ENCODE measurements at places on chromosomes 5 and 9. TPM values are rescaled to one million over a fixed set of nuclear protein-coding genes. Genes with fewer than 3 reads are reported as not detected.

GRCh38 chr5:165504674-165505073 is 1999.3 kb downstream of the MAT2B start:
- H3K36me3 ChIP-seq: no peaks in the 10 kb centered on the region
- DNase-seq: no peak
- no peaks in the 10 kb centered on the region for H3K27me3 ChIP-seq
- H3K4me3 ChIP-seq: no peak overlapping the region
- H3K4me1 ChIP-seq: no peaks in the 10 kb centered on the region

Gene PPP3R2
- total RNA-seq: not detected

Gene ITK
- not detected for total RNA-seq

DNA sequence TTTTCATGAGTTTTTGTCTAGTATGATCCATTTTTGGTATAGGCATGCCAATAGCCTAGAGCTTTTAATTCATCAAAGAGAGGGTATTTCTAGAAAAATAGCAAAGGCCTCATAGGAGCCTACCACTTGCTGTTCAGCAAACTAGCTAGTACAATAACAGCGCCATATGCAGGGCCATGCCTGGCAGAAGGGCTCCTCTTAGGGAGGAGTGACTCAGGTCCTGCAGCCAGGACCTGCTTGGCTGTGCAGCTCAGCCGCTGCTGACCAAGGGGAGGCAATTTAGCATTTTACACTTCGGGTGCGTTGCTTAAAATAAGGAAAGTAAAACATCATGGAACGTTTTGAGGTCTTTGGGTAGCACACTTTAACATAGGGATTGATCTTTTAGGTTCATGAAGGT is 100.6 kb downstream of the TRIO start:
- peaks cover 16% of the 10 kb centered on the region for H3K4me1 ChIP-seq
- no peak overlapping the region for H3K4me3 ChIP-seq
- no peak for DNase-seq
- H3K36me3 ChIP-seq: no peaks in the 10 kb centered on the region

DNA sequence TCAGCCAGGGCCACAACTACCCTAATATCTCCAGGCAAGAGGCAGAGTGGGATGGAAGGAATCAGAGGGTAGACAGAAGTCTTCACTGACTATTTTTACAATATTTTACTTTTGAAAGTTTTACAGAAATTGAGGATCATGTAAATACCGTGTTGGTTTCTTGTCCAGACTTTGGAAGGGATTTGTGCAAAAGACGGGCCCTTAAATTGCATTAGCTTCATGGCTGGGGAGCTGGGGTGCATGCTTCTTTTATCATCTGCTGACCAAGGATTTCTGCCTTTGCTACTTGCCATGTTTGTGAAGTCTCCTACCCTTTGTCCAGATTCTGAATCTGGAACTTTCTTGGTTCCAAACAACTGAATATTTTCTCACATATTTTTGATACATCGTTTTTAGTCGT is 107.7 kb upstream of the GRIN3A start:
- H3K27me3 ChIP-seq: no peaks in the 10 kb centered on the region
- no peak overlapping the region for H3K4me3 ChIP-seq
- no peak for DNase-seq

GRCh38 chr9:127283917-127284497 is 19.4 kb downstream of the GARNL3 start:
- no peak overlapping the region for H3K27ac ChIP-seq
- H3K4me1 ChIP-seq: peaks cover 4% of the 10 kb centered on the region
- H3K4me3 ChIP-seq: no peak overlapping the region
- no peaks in the 10 kb centered on the region for H3K36me3 ChIP-seq
- no peak for DNase-seq

Gene PCDHB9
- 1.6 TPM for total RNA-seq

DNA sequence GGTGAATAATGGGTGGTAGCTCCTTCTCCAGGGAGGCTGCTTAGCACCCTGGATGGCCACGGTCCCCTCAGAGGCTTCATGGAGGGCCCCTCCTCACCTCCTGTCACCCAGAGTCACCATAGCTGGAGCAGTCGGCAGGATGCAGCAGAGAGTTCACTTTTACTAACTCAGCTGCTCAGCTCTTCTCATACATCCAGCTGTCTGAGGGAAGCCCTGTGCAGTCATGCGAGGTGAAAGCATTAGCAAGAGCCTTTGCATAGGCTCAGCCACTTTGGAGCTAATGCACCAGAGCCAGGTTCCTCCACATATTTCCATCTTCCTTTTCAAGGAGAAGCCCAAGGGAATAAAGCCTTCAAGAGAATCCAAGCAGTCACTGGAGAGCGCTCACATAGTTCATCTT is 499.2 kb downstream of the BNC2 start:
- H3K27ac ChIP-seq: no peak overlapping the region
- no peaks in the 10 kb centered on the region for H3K36me3 ChIP-seq
- no peaks in the 10 kb centered on the region for H3K4me1 ChIP-seq
- no peaks in the 10 kb centered on the region for H3K27me3 ChIP-seq

DNA sequence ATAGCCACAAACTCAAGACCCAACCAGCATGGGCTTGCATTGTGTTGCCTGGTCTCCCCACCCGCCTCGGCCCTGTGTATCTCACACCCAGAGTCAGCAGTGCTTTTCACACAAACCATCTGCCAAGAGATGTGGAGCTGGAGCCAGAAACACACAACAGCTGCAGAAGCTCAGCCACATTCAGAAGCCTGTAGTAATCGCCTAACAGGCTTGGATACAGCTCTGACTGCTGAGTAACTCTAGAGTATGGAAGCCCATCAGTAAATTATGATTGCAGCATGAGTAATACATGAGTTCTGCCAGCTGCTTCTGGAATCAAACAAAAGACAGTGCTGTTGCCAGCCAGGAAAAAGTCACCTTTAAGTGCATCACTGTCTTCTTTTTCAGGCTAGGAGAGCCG is 16.0 kb downstream of the TEK start:
- no peak overlapping the region for H3K4me3 ChIP-seq
- no peak overlapping the region for H3K27ac ChIP-seq
- H3K36me3 ChIP-seq: no peaks in the 10 kb centered on the region
- 0 out of 2 replicates have a peak, but pooled peaks cover 3% of the 10 kb centered on the region for H3K4me1 ChIP-seq
- H3K27me3 ChIP-seq: no peaks in the 10 kb centered on the region

Gene HAVCR2
- total RNA-seq: 0.11 TPM

Gene PCDHGA7
- total RNA-seq: 0.73 TPM

Gene GAS1
- total RNA-seq: 5.7 TPM

DNA sequence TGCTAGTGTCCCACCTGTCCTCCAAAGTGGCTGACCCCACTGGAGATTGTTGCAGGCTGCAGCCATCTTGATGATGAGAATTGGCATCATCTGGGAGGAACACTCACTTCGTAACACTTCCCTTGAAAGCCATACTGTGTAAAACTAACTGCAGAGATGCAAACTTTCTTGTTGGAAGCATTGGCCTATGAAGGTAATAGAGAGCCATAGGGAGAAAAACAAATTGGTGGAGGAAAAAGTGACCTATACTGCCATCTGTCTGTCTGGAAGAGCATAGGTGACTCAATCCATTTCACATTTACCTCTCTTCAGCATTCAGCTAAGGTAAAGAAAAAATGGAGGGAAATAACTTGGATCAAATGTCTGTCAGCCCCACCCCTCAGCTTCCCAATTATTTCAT is 473.4 kb downstream of the NTRK2 start:
- DNase-seq: no peak
- no peaks in the 10 kb centered on the region for H3K27me3 ChIP-seq
- H3K27ac ChIP-seq: no peak overlapping the region
- no peaks in the 10 kb centered on the region for H3K36me3 ChIP-seq
- peaks cover 6% of the 10 kb centered on the region for H3K4me1 ChIP-seq
- no peak overlapping the region for H3K4me3 ChIP-seq

DNA sequence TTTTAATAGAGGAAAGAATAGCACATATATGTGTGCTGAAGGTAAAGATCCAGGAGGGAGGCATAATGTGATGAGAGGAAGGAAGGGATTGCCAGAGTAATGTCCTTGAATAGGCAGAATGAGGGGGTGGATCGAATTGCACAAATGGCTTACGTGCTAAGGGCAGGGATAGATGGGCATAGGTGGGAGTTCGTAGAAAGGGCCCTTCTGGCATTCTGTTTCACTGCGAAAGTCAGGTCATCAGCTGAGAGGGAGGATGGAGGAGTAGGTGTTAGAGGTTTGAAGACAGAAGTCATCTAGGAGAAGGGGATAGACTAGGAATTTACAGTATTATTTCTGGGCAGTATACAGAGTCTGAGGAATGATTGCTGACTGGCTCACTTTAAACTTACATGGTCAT is 32.1 kb downstream of the CNOT6 start:
- H3K4me1 ChIP-seq: peaks cover 18% of the 10 kb centered on the region
- H3K4me3 ChIP-seq: no peak overlapping the region
- H3K27me3 ChIP-seq: no peaks in the 10 kb centered on the region
- H3K36me3 ChIP-seq: peaks cover 3% of the 10 kb centered on the region

GRCh38 chr5:65832603-65833228 is 93.7 kb upstream of the ERBIN start:
- H3K27ac ChIP-seq: no peak overlapping the region
- H3K36me3 ChIP-seq: no peaks in the 10 kb centered on the region
- peaks cover 2% of the 10 kb centered on the region for H3K4me1 ChIP-seq
- DNase-seq: no peak
- H3K27me3 ChIP-seq: no peaks in the 10 kb centered on the region

Gene PFDN1
- 52.6 TPM for total RNA-seq

- peak; percentile 38 for DNase-seq
- no peak overlapping the region for H3K4me3 ChIP-seq
- H3K27me3 ChIP-seq: no peaks in the 10 kb centered on the region
Observed at GRCh38 chr5:81165493-81166119, 67.5 kb upstream of the CKMT2 start.

DNA sequence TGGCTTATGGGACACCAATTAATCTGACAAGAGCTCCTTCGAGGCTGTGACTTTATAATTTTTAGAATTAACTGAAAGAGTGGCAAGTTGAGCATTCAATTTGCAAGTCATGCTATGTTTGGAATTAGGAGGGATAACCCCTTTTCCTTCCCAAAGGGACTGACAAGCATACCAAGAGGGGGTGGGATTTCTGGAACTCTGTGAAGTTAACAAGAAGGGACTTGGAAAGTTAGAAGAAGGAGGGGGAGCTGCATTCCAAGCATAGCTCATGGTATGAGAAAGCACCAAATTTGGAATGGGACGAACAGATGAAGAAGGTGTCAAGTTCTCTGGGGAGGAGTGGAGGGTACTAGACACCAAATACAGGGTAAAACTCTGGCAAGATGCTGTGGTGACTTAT is 8.9 kb upstream of the PALM2AKAP2 start:
- no peaks in the 10 kb centered on the region for H3K36me3 ChIP-seq
- no peak overlapping the region for H3K27ac ChIP-seq
- no peaks in the 10 kb centered on the region for H3K27me3 ChIP-seq
- DNase-seq: peak; percentile 63
- H3K4me1 ChIP-seq: peaks cover 7% of the 10 kb centered on the region

- no peak for DNase-seq
- H3K27ac ChIP-seq: no peak overlapping the region
- H3K4me3 ChIP-seq: no peak overlapping the region
- no peaks in the 10 kb centered on the region for H3K4me1 ChIP-seq
- H3K36me3 ChIP-seq: no peaks in the 10 kb centered on the region
Observed at GRCh38 chr5:172816925-172817562, 17.0 kb upstream of the ERGIC1 start.

Gene HRCT1
- not detected for total RNA-seq

DNA sequence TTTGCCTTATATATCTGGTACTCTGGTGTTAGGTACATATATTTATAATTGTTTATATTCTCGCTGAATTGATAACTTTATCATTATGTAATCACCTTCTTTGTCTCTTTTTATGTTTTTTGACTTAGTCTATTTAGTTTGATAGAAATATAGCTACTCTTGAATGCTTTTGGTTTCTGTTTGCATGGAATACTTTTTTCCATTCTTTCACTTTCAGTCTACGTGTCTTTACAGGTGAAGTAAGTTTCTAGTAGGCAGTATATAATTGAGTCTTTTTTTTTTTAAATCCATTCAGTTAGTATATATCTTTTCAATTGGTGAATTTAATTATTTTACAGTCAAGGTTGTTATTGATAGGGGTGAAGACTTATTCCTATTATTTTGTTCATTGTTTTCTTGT is 131.7 kb downstream of the PSAT1 start:
- DNase-seq: no peak
- no peak overlapping the region for H3K27ac ChIP-seq
- H3K27me3 ChIP-seq: no peaks in the 10 kb centered on the region
- no peaks in the 10 kb centered on the region for H3K4me1 ChIP-seq
- no peaks in the 10 kb centered on the region for H3K36me3 ChIP-seq

DNA sequence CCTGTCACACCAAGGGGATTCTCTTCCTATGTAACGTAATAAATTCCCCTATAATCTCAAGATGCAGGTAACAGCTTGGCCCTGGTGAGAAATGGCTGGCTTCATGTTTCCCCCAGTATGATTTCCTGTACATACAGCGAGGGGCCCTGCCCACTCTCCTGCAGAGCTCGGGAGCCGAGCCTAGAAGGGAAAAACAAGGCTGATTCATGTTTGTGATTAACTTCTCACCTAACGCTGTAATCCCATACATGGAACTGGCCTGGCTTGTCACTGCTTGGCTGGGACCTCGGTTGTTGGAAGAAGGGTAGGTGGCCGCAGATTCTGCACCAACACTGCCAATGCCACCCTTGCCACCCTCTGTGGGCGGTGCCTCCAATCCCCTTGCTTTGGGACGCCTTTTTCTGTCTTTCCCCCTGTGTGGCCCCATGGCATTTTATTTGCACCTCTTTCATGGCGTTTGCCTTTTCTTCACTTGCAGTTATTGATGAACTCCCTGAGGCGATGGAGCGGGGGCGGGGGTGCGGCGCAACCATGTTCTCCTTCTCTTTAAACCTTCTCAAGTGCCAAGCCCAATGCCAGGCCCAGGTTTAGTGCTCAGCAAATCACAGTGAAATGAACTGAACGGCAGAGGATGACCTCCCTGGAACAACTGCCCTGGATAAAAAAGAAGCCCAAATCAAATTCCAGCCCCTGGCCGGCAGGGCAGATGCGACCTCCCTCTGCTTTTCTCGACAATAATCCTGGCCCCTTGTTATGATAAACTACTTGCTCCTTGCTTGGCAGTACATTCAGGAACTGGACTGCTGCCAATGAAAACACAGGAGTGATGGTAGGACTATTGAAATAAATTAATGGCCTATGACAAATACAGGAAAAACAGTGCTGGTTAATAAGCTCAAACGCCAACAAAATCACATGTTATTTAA is 108.1 kb downstream of the TMEM174 start:
- H3K36me3 ChIP-seq: no peaks in the 10 kb centered on the region
- no peak overlapping the region for H3K27ac ChIP-seq
- H3K4me3 ChIP-seq: no peak overlapping the region
- H3K4me1 ChIP-seq: peaks cover 14% of the 10 kb centered on the region
- DNase-seq: no peak

Gene GABRP
- total RNA-seq: 3.7 TPM

GRCh38 chr5:140219068-140219991 is 44.3 kb downstream of the CYSTM1 start:
- no peaks in the 10 kb centered on the region for H3K36me3 ChIP-seq
- H3K4me3 ChIP-seq: no peak overlapping the region
- DNase-seq: no peak
- no peaks in the 10 kb centered on the region for H3K27me3 ChIP-seq
- no peak overlapping the region for H3K27ac ChIP-seq
- no peaks in the 10 kb centered on the region for H3K4me1 ChIP-seq

DNA sequence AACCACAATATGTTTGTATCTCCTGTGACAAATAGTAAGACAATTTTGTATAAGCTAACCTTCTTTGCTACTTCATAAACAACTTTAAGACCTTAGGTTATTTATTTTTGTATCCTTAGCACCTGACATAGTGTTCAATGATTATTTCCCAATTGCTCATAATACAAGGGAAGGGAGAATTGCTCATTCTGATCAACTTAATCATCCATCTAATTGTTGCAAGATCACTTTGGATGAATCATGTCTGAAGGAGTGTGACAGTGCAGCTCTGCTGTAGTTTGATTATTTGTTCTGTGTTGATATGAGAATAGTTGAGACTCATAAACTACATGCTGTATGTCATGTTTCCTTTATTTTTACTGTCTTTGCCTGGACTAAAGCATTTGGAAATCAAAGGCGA is 721.3 kb upstream of the SEMA6A start:
- no peaks in the 10 kb centered on the region for H3K27me3 ChIP-seq
- no peak for DNase-seq
- H3K27ac ChIP-seq: no peak overlapping the region
- no peak overlapping the region for H3K4me3 ChIP-seq
- H3K36me3 ChIP-seq: no peaks in the 10 kb centered on the region

Data from H1 (cell line).